Adipocyte (in vitro differentiated cells): ENCODE measurements at places on chromosomes 2 and 18.

DNA sequence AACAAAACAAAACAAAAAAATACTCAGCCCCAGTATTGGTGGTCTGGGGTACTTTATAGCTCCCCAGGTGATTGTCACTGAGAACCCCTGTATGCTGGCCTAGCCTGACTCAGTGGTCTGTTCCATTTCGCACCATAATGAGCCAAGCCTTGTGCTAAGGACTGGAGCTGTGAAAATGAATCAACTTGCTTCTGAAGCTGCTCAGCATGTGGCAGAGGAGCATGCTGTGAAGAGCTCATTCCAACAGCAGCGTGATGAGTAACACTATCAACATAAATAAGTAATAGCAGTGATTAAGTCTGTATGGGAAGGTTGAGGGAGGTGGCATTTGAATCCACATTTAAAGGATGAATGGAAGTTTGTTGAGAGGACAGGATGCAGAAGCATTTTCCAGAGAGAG is 67.2 kb upstream of the ATL2 start:
- no peak for DNase-seq

DNA sequence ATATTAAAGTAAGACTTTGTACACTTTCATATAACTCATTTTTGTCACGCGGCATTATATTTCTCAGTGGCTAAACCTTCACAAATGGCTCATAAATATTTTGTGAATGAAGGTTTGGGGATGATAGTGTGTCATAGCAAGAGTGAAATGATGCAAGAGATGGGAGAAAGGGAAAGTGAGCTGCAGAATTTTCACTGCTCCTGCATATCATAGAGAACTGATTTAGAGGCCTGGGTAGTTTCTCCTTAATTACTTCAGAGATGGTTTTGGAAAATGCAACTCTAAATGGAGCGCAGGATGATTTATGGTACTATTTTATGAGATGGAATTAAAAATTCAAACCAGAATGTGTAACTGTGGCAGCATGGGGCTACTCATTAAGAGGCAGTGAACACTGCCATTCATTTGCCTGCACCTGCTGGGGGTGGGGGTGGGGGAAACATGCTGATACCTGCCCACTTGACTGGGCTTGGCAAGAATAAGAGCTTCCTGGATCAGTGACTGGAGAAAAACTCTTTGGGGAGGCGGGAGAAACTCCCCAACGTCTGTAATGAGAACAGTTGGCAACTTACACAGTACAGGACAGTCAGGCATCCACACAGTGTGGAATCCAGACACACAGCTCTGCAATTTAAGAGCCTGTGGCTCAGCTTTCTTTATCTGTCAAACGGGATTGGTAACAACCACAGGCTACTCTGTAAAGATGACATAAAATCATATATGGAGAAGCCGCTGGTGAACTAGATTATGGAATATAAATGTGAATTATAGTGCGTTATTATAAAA is 941.9 kb downstream of the SLC4A3 start:
- DNase-seq = no peak

DNA sequence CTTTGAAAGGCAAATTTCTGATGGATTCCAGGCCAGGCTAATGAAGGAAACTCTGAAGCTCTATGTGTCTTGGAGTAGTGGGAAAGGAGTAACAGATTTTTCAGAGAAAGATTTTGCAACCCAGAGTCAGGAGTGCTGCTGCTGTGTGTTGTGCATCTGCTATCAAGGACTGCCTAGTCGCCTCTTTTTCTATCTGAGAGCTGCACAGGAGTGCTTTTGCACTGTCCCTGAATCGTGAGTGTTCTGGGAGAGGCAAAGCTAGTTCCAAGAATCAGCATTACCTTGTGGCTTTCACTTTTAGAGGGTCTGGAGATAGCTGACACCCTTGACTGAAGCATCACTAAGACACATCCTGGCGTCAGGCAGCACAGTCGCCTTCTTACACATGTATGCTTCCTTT is 336.4 kb downstream of the PARD3B start:
- DNase-seq = no peak

- no peak for DNase-seq
Observed at GRCh38 chr2:95539290-95539689, 52.5 kb upstream of the TRIM43 start.

DNA sequence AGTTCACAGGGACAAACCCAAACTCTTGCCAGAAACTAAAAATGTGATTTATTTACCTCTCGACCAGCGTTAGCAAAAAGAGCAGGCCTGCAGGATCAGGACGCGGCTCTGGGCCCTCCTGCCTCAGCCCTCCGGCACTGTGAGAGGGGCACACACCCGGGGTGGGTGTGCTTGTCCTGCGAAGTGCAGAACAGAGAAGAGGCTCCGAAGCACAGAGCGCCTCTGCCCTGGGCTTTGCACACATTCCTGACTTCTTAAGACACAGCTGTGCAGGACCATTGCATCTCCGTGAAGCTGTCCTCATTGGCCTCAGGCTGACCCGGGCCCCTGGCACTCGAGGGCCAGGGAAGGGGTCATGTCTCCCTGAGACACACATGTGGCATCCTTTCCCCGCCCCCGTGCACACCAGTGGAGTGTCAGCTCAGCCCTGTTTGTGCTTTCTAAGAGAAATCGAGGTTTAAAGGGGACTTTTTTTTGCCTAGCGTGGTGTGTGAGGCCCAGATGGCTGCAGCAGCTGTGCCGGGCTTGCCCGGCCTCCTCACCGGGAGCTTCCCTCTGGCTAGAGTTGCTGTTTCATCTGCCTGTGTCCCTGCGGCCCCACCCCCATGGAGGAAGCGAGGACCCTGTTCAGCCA is 9.9 kb upstream of the NFATC1 start:
- no peak for DNase-seq

- DNase-seq = no peak
Observed at GRCh38 chr2:23664066-23664788, 262.7 kb downstream of the ATAD2B start.

GRCh38 chr18:33210575-33211189 is 229.8 kb downstream of the CCDC178 start:
- DNase-seq = peak; percentile 73

GRCh38 chr2:108169982-108170625 is 69.7 kb upstream of the SULT1C3 start:
- peak; percentile 57 for DNase-seq

DNA sequence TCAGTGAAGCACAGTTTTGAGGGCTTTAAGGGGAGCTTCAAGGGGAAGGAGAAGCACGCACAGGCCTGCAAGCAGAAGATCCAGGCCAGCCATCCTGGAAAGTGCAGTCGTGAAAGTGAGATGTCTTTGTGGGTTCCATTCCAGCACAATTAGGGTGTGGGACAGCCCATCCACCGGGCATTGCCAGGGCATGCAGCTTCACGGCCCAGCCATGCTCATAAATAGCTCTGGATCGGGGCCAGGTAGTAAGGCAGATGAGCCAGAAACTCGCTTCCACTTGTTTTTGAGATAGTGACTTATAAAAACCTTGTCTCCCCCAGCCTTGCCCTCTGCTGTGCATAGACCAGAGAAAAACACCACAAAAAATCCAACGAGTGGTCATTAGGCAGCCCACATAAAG is 21.0 kb downstream of the KDSR start:
- no peak for DNase-seq

DNA sequence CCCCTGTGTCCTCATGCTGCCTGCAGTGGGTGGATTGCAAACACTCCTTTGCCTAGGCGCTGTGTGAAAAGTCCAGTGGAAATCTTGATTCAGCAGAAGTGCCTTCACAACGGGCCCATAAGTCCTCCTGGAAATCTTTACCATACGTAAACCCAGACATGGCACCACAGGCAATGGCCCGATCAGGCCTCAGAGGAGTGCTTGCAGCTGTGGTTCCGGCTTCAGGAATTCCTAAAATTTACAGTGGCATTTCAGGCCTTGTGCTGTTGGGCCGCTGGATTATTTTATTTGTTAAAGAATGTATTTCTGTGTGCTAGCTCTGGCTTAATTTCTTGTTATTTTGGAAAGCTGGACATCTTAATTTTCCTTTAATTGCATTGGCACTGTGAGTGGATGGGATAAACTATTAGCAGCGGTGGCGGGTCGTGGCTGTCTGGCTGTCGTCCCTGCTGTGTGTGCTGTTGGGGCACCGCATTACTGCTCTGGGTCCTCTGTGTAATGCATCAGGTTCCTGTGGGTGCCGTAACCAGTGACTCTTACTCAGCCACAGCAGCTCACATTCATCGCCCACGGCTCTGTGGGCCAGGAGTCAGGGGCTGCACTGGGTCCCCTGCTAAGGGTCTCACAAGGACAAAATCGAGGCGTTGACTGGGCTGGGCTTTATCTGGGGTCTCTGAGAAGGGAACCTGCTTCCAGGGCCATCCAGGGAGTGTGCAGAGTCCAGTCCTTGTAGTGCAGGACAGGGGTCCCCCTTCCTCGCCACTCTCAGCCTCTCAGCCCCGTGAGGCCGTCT is 73.1 kb downstream of the RTP5 start:
- DNase-seq = no peak

GRCh38 chr2:101617188-101617587 is 80.3 kb upstream of the MAP4K4 start:
- DNase-seq = peak; percentile 62

DNA sequence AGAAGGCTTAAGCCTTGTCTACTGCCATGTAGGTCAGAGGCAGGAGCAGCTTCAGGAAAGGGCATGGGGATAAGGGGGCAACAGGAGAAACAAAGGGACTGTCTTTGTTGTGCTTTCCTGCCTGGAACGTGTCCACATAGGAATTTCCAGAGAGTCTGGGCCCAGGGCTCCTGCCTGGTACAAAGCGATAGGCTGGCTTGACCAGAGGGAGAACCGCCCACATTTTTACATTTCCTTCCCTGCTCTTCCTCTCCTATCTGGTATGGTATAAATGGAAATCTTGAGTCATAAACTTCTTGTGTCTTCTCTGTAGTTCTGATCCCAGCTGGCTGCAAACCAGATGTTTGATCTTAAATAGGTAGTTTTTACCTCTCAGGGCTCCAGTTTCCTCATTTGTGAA is 414.8 kb downstream of the HRH4 start:
- DNase-seq = no peak

DNA sequence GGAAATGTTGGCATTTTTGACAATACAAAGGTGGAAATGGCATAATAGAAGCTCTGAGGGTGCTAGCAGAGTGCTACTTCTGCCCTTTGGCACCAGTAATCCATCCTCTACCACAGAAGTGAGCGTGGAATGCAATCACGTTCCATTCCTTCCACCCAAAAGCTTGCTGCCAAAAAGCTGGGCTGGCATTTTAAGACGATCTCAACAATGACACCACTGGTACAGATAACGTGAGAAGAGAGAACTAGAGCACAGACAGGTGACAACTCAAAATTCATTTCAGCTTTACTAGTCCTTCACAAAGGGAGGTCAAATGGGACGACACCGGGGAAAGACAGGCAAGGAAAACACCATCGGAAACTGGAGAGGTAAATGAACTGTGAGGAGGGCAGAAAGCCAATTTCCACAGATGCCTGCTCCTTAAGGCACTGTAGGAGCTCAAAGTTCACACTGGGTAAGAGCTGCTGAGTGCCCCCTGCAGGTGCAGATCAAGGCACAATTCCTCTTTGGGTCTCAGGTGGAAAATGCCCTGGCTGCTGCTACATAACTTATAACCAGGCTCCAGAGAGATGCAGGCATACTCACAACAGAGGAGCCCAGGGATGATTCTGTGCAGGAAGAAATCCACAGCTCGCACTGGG is 50.7 kb upstream of the RNU4ATAC start:
- DNase-seq = peak; percentile 56

- DNase-seq = no peak
Observed at GRCh38 chr18:23682045-23682444, 7.2 kb upstream of the LAMA3 start.

DNA sequence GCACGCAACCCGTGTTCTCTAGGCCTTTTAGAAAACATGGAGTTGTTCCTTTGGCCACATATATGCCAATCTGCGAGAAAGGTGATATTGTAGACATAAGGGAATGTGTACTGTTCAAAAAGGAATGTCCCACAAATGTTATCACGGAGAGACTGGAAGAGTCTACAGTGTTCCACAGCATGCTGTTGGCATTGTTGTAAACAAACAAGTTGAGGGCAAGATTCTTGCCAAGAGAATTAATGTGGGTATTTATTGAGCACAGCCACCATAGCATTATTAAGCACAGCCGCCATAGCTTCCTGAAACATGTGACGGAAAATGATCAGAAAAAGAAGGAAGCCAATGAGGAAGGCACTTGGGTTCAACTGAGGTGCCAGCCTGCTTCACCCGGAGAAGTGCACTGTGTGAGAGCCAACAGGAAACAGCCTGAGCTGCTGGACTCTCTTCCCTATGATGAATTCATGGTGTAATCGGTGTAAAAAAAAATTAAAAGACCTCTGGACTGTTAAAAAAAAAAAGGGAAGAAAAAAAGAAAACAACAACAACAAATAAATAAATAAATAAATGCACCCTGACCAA is 29.0 kb upstream of the REL start:
- no peak for DNase-seq

GRCh38 chr18:75831960-75832359 is 404.5 kb upstream of the SMIM21 start:
- no peak for DNase-seq

GRCh38 chr2:109242654-109243331 is 113.8 kb downstream of the SH3RF3 start:
- DNase-seq = peak; percentile 97

GRCh38 chr2:11239666-11240462 is 84.6 kb downstream of the SLC66A3 start:
- no peak for DNase-seq

DNA sequence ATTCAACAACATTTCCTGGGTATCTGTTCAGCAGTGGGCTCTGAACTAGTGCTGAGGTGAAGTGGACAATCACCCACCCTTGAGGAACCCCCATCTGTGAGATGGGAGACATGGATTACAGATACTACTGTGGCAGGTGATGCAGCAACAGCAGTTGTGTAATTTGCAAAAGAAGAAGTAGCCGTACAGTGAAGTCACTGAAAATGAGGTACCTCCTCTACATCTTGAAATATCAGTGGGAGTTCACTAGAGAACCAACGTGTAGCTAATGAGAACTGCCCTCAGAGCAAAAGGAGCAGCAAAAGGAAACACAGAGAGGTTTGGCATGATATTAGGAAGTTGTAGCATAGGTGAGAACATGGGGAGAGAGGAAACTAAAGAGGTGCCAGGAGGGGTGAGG is 41.3 kb downstream of the VSNL1 start:
- DNase-seq = no peak

DNA sequence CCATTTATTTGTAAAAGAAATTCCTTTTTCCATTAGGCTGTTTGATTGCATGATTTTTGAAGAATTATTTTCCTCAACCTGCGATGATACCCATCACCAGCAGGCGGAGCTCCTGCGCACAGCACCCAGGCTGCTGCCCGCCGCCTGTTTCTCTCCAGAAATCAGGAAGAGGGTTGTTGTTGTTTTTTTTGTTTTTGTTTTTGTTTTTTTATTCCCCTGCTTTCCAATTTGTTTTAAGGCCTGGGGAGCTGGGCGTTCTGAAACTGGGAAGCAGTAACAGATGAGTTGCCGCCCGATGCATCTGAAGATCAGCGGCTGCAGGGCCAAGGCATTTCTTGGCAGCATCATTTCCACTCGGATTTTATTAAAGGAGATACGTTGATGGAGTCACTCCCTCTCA is 132.1 kb downstream of the MBP start:
- DNase-seq = peak; percentile 76

GRCh38 chr2:164205347-164205746 is 415.9 kb downstream of the GRB14 start:
- peak; percentile 89 for DNase-seq
